NCI-H2081 (cell line): ENCODE measurements at places on chromosomes 12 and 14.

- DNase-seq, result peak; percentile 15
Observed at GRCh38 chr14:51883232-51883631, 22.8 kb downstream of the GNG2 start.

- no peak for DNase-seq
Observed at GRCh38 chr12:46159309-46159901, 109.4 kb downstream of the SLC38A1 start.

DNA sequence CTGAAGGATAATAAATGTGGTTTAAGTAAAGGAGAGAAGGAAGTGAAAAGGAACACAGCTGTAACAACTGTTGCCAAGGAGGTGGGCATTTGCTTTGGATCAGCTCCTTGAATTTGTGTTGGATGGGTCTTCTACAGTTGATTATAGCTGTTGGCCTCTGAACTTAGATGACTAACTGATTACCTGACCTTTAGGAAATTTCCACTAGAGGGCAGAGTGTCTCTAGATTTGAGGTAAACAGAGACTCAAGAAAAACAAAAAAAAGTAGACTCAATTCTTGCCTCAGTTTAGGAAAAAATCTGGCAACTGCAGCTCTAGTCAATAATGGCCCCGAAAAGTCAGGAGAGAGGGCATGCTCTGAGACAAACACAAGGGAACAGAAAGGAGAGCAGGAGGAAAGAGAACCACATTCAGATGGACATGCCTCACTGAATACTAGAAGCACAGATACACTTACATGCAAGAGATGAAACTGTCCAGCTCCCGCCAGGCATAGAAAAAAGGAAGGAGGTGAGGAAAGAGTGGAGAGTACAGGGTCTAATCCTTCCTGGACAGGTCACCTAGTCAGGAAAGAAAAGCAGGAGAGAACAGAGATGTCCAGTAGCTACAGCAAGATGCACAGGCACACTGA, 20.6 kb downstream of the COX14 start:
- DNase-seq, result no peak

- no peak for DNase-seq
Observed at GRCh38 chr12:6026998-6027397, 81.9 kb upstream of the ANO2 start.

DNA sequence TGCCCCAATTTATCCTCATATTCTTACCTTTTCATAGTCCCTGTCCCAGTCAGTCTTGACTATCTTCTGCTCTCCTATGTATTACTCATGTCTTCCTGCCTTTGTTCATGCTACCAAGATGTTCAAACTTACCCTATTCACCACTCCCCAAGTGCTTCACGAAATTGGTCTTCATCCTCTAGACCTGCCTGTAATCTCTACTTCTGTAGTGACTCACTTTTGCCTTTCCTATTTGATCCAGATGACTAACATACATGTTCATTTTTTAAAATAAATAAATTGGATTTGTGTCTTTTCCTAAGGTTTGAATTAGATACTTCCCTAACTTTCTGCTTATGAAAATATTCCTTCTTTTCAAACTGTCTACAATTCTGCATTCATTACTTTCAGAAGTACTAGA, 107.7 kb upstream of the PPM1H start:
- DNase-seq, result no peak

GRCh38 chr12:77387214-77387613, 321.8 kb upstream of the E2F7 start:
- DNase-seq, result no peak

GRCh38 chr12:102757154-102757881, 159.7 kb downstream of the PAH start:
- DNase-seq, result no peak

GRCh38 chr14:32986791-32987540, 48.3 kb downstream of the NPAS3 start:
- DNase-seq, result no peak

- DNase-seq, result no peak
Observed at GRCh38 chr14:33444136-33444535, 505.5 kb downstream of the NPAS3 start.

DNA sequence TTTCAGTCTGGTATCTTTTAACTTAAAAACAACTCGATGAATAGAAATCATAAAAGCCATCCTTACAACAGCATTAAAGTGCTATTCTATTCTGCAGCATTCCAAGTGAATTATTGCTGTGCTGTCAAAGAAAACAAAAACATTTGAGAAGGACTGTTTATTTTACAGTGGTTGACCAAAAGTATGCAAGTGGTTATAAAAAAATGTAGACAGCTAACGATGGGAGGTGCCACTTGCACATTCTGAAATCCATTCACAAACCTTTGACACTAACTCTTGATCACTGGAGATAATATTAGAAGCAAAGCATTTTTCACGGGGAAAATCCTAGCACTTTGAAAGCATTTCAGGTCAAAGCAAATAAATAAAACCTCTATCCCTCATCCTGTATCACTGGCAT, 55.6 kb downstream of the HMGA2 start:
- DNase-seq, result no peak

DNA sequence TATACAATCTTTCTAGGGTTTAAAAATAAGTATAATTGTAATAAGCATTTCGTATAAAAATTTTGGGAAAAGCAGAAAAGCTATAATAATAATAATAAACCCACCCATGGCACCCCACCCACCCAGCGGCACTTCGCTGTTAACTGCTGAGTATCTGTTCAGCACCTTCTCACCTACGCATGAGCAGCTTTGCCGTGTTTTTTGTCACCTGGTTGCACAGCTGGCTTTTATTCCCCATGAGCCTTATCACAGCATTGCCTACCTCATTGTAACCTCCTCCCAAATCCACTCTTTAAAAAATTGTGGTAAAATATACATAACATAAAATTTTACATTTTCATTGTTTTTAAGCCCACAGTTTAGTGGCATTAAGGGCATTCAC, 34.7 kb downstream of the CYP46A1 start:
- DNase-seq, result no peak

GRCh38 chr12:11580125-11580751, 69.2 kb upstream of the ETV6 start:
- DNase-seq, result no peak

DNA sequence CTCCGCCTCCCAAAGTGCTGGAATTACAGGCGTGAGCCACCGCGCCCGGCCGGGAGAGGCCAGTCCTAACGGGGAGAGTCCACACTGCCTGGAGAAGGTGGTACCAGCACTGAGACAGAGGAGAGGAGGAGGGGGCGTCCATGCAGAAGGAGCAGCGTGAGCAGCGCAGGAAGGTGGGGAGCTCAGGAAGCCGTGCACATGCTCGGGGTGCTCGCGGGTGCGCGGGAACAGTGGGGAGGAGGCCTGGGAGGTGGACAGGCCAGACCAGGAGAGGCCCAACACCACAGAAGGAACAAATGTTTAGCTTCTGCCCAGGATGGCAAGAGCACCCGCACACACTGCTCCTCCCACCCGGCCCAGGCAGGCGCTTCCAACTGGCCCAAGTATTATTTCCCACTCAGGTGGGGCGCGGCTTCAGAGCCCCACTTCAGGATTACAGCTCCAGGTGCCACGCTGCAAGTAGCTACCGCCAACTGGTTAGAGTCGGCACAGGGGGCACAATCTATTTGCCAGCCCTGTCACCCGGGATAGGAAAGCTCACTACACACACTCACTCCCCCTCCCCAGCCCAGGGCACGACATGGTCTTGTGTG, 80.8 kb upstream of the BCL11B start:
- DNase-seq, result no peak

DNA sequence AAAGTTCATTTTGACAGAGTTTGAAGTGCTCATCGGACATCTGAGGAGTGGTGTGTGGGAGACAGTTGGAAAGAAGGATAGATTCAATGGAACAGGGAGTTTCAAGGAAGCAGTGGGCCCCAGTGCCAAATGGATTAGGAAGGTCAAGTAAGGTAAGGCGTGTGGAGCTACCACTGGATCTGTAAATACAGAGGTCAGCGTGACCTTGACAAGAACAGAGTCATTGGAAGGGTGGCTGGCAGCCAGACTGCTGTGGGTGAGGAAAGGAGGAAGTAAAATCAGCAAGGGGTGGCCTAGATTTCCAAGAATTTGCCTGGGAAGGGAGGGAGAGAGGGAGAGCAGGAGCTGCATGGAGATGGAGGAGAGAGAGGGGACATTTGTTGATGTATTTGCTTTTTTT, 68.2 kb upstream of the IGF1 start:
- no peak for DNase-seq

DNA sequence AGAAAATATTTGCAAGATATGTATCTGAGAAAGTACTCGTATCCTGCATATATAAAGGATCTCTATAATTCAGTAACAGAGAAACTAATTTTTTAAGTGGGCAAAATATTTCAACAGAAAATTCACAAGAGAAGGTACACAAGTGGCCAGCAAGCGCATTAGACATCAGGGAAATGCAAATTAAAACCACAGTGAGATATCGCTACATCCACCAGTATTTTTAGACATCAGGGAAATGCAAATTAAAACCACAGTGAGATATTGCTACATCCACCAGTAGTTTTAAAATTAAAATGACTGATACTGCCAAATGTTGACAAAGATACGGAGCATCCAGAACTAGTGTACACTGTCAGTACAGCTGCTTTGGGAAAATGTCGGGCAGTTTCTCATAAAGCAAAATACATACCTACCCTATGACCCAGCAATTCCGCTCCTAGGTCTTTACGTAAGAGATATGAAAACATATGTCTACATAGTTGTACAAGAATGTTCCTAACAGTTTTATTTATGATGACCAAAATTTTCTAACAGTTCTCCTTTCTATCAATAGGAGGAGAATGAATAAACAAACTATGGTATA, 2.8 kb upstream of the KCNK13 start:
- no peak for DNase-seq

DNA sequence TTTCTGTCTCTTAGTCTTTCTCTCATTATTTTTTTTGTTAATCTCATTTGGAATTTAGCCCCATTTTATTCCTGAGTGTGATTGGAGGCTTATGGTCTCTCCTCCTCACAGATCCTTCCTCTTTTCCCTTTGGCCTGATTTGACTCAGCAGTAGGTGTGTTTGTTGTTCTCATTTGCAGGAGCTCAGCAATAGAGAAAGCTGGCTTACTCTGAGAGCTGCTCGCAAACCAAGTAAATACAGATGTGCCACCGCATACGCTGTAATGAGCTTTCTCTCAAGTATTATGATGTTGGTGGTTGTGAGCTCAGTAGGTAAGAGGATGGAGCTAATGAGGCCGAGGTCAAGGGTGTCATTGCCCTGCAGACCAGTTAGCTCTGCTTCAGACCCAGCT, 206.5 kb downstream of the ETV6 start:
- peak; percentile 86 for DNase-seq

GRCh38 chr14:79525416-79525815, 685.9 kb downstream of the DIO2 start:
- no peak for DNase-seq

GRCh38 chr14:69101331-69101826, 51.5 kb downstream of the DCAF5 start:
- peak; percentile 3 for DNase-seq

- DNase-seq, result no peak
Observed at GRCh38 chr12:11669348-11669747, 19.9 kb downstream of the ETV6 start.

- no peak for DNase-seq
Observed at GRCh38 chr12:116515684-116516083, 43.5 kb upstream of the MAP1LC3B2 start.

GRCh38 chr12:75155962-75156361, 53.7 kb downstream of the KCNC2 start:
- DNase-seq, result no peak

GRCh38 chr12:94070520-94070919, 77.9 kb upstream of the PLXNC1 start:
- no peak for DNase-seq

DNA sequence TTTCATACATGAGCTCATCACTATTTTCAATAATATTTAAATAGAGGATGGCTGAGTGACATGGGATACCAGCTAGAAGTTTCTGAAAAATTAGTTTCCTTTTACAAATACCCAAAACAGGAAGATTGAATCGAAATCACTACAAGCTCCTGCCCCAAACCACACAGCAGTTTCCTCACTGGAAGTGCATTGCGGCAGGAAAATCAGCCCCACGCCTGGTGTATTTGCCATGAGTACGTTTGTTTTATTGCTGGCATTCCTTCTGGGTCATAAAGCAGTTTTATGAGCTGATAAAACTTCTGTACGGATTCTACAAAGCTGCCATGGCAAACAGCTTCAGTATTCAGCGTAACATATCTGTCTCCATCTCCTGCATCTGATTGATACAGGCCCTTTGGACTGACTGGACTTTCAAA, 23.7 kb downstream of the CDC42BPB start:
- DNase-seq, result no peak

- no peak for DNase-seq
Observed at GRCh38 chr14:50065583-50065982, 50.8 kb downstream of the VCPKMT start.

- DNase-seq, result no peak
Observed at GRCh38 chr14:72756967-72757366, 136.9 kb downstream of the DPF3 start.

DNA sequence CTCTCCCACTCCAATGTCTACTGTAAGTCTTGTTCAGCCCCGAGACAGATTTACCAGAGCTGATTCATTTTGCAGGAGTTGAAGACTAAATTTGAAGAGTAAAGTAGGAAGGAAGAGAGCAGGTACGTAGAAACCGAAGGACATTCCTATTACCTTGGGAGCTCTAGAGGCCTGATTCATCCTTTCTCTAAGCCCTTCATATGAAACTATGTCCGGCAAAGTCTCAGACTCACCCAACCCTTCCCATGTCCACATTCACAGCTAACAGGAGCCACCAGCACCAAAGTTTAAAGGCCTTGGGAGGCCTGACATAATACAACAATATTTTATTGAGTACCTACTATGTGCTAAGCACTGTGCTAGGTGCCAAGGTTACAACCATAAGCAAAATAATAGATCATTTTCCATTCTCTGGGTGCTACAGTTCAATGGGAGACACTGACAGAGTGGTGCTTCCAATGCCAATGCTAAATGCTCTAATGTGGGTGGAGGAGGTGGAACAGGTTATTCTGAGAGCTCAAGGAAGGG, 86.6 kb downstream of the PHLDA1 start:
- DNase-seq, result no peak

GRCh38 chr12:75945581-75945980, 86.0 kb downstream of the PHLDA1 start:
- DNase-seq, result no peak

DNA sequence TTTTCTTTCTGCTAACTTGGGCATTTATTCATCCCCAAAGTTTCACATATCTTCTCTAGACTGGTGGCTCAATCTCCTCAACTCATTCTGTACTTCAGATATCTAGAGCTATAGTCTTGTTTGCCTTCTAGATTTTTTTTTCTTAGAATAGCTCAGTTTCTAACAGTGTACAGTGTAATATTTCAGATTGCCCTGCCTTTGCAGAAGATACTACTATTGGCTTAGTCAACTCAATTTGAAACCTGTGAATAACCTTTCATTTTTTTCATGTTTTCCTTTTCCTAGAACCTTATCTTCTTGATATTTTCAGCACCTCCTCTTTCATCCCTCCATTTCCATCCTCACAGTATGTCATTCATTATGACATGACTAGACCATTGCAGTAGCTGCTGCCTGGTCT, 69.6 kb downstream of the OTOGL start:
- no peak for DNase-seq
